ENCODE measurements at places on chromosomes 2 and 18.

GRCh38 chr2:65361623-65362022, 70.8 kb downstream of the SPRED2 start:
- no peak for DNase-seq

DNA sequence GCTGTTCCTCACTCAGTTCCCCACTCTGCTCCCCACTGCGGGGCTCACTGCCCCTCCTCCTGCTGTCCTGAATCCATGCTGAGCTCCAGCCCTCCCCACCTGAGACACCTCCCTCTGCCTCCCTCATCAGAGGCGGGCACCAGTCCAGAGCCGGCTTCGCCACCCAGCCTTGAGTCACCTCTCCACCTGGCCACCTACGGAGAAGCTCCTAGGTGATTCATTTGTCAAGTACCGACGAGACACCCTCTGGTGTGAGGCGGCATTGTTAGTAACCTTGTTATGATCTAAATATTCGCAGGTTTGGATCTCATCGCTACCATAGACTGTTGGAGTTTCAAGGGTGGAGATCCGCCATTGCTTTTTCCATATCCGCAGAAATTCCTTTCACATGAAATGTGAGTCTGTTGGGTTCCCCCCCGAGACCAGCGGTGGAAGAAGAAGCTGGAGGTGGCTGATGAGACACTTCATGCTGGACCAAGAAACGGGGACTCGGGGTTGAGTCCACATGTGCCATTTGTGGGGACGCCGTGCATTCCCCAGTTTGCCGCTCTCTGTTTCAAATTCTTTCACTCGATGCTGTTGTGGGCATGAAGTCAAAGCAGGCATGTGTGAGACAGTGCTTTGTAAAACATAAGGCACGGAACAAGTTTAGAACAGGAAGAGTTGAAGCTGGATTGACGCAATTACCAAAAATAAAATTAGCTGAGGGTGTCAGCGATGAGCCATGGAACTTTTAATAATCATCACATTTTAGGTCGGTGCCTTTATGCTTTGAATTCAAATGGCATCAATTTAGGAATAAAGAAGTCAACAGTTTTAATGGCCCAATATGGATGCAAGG, 259.8 kb upstream of the HDAC4 start:
- no peak for DNase-seq

DNA sequence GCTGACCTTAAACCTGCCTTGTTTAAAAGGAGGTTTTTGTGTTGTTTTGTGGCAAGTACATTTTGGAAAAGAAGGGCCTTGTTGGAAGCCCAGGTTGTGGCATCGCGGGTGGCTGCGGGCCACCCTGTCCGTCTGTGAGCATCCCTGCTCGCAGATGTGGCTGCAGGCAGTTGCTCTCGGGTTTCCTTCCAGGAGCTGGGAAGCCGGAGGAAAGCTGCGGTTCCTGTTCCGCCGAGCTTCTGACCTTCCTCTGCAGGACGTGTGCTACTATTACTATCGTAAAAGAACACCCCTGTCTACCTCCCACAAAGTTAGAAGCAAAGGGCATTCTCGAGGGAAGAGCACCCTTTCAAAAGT, 766 bp downstream of the MFF start:
- DNase-seq, result no peak

- DNase-seq, result no peak
Measured at GRCh38 chr2:26562811-26563645, 78.1 kb downstream of the CIB4 start.

- no peak for DNase-seq
Measured at GRCh38 chr18:38420611-38421010, 855.0 kb upstream of the CELF4 start.

DNA sequence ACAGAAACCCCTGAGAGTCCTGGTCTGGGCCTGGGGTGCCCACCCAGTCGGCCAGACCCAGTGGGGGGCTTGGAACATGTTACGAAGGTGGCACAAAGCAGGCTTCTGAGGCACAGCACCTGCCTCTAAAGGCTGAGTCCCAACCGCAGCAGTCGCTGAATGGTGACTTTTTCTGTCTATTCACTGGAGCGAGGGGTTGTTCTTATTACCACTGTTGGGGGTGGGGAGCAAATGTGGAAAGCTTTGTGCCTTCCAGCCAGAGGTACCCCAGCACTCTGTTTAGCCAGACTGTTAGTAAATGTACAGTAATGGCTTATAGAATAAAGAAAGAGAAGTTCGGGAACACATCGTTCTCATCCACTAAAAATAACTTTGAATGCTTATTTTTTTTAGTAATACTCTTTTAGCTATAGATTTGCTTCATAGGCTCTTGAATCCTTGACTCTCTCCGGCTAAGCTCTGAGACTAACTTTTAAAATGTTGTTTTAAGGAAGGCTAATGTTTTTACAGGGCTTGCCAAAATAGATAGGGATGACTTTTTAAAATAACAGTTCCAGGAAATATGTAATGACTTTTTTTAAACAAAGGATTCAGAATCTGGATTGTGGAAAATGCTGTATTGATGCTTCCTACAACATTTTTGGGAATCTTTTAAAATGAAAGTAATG, 23.4 kb upstream of the PTPN2 start:
- no peak for DNase-seq

DNA sequence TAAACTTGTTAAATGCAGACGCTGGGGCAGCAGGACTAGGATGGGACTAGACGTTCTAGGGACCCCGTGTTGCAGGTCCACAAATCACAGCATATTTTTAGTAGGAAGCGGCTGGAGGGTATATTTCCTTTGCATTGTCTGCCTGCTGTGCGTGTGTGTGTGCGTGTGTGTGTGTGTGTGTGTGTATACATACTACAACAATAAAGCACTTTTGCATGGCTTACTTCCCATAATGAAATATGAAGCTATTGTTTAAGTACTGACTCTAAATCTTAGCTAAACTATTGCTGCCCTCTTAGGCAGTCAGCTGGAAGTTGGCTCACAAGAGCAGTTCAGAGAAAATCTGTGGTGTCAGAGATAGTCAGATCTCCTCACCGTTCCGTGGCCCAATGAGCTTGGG, 133.4 kb downstream of the CABLES1 start:
- DNase-seq, result no peak
